ENCODE measurements at places on chromosomes 5 and 9. TPM values are rescaled to one million over a fixed set of nuclear protein-coding genes. Genes with fewer than 3 reads are reported as not detected.

DNA sequence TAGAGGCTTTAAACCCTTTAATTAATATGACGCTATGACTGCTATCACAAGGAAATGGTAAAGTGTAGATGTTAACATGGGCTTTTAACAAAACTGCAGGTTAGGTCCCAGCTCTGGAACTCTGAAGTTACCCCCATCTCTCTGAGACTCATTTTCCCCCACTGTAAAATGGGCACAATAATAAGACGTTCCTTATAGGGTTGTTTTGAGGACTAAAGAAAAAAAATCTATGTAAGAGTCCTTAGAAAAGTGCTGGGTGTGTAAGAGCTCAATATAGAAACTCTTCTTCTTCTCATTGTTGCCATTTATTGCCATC is 45.8 kb upstream of the STK32A start:
- H3K4me3 ChIP-seq, result no peak overlapping the region
- H3K36me3 ChIP-seq, result no peaks in the 10 kb centered on the region
- DNase-seq, result no peak

DNA sequence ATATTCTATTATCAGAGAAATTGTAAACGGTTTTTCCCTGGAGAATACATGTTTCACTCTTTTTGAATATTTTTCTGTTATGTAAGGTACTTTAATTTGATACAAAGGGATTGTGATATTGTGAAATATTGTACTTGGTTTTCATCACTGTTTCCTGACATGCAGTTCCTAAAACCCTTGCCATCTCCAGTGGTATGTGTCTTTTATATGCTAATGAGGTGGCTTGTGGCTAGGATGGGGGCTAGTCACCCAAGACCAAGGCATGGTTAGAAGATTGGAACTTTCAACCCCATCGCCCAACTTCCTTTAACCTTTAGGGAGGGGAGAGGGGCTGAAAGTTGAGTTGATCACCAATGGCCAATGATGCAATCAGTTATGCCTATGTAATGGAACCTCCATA is 160.6 kb downstream of the TAF11L14 start:
- no peak overlapping the region for H3K27ac ChIP-seq
- H3K4me3 ChIP-seq, result no peak overlapping the region

- H3K36me3 ChIP-seq, result no peaks in the 10 kb centered on the region
- no peak overlapping the region for H3K4me3 ChIP-seq
- DNase-seq, result no peak
- no peak overlapping the region for H3K27ac ChIP-seq
Observed at GRCh38 chr5:120330558-120330957, 133.5 kb upstream of the PRR16 start.

Gene LRRC19
- total RNA-seq, result not detected

DNA sequence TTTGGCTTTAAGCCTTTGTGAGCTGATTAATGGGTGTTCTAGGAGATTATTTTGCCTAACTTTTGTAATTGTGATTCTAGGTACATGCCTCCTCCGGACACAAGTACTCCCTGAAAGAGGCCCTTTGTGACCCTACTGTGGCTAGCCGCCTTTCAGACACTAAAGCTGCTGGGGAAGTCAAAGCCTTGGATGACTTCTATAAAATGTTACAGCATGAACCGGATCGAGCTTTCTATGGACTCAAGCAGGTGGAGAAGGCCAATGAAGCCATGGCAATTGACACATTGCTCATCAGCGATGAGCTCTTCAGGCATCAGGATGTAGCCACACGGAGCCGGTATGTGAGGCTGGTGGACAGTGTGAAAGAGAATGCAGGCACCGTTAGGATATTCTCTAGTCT is 13.6 kb downstream of the ITGA1 start:
- H3K27ac ChIP-seq, result peak overlapping the region; percentile 94
- H3K4me1 ChIP-seq, result peaks cover 30% of the 10 kb centered on the region

DNA sequence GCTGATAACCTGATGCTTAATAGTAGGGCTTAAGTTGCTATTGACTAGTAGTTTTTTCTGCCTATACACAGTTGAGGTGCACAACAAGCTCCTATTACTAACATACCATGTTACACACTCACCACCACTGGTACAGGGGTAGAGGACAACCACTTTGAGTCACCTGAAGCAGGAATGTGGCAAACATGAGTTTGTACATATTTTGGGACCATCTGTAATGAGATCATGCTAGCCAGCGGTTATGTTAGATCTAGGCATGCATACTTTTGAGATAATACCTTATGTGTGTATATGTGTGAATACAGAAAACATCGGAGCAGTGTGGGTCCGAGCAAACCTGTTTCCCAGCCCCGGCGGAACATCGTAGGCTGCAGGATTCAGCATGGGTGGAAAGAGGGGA is 72.8 kb upstream of the NXNL2 start:
- H3K27me3 ChIP-seq, result no peaks in the 10 kb centered on the region
- peaks cover 6% of the 10 kb centered on the region for H3K36me3 ChIP-seq
- no peak for DNase-seq
- no peak overlapping the region for H3K27ac ChIP-seq
- H3K4me1 ChIP-seq, result no peaks in the 10 kb centered on the region

Gene FBP1
- total RNA-seq, result 2.9 TPM

Gene DNLZ
- 45.4 TPM for total RNA-seq

- peaks cover 98% of the 10 kb centered on the region for H3K27me3 ChIP-seq
- no peak overlapping the region for H3K27ac ChIP-seq
- H3K4me1 ChIP-seq, result peaks cover 9% of the 10 kb centered on the region
- H3K4me3 ChIP-seq, result no peak overlapping the region
- H3K36me3 ChIP-seq, result no peaks in the 10 kb centered on the region
- no peak for DNase-seq
Observed at GRCh38 chr5:123085638-123086286, 3.3 kb upstream of the PRDM6 start.

Gene SNCB
- 2.4 TPM for total RNA-seq

DNA sequence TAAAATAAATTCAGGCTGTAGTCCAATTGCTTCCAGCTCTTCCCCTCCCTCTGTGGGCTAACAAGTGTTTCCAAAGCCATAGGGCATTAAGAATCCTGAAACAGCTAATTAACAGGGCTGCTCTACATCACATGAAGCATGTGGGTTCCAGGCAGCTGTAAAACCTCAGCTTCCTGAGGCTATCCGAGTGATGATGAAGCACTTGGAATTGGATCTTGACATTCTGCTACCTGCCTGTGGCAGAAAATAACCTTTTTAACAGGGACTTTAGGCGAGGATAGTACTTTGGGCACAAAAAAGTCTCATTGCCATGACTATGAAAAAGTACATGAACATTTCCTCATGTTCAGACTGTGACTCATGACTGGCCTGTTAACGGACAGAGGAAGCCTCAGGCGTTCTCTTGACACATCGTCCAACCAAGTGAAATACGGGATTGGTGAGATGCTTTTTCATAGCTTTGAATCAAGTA is 107.2 kb downstream of the PDE4D start:
- no peaks in the 10 kb centered on the region for H3K36me3 ChIP-seq
- no peaks in the 10 kb centered on the region for H3K27me3 ChIP-seq
- no peak for DNase-seq
- H3K27ac ChIP-seq, result no peak overlapping the region
- H3K4me1 ChIP-seq, result no peaks in the 10 kb centered on the region
- H3K4me3 ChIP-seq, result no peak overlapping the region

DNA sequence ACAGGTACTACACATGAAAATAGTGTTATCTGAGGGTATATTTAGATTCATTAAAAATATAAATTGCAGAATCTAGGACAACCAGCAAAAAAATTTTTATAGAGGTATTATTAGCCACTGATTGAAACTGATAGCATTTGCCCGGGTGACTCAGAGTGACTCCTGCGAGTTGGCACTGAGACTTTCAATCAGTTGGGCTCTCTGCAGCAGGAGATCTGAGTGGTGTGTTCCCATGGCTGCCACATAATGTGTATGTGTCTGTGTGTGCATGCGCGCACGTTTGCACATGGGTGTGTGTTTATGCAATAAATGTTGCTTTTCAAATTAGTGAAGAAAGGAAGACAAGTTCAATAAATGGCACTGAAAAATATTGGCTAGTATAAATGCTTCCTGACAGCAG is 100.1 kb upstream of the MRPS30 start:
- no peaks in the 10 kb centered on the region for H3K4me1 ChIP-seq
- no peak overlapping the region for H3K27ac ChIP-seq
- no peaks in the 10 kb centered on the region for H3K36me3 ChIP-seq
- no peak overlapping the region for H3K4me3 ChIP-seq

GRCh38 chr5:127170918-127171600 is 97.8 kb upstream of the C5orf63 start:
- no peak overlapping the region for H3K4me3 ChIP-seq
- H3K27ac ChIP-seq, result no peak overlapping the region
- no peaks in the 10 kb centered on the region for H3K36me3 ChIP-seq
- DNase-seq, result no peak

GRCh38 chr9:130523921-130524320 is 55.5 kb upstream of the FUBP3 start:
- no peak overlapping the region for H3K4me3 ChIP-seq
- no peaks in the 10 kb centered on the region for H3K36me3 ChIP-seq
- no peak overlapping the region for H3K27ac ChIP-seq
- no peaks in the 10 kb centered on the region for H3K27me3 ChIP-seq
- no peak for DNase-seq

Gene DND1
- 1.0 TPM for total RNA-seq

DNA sequence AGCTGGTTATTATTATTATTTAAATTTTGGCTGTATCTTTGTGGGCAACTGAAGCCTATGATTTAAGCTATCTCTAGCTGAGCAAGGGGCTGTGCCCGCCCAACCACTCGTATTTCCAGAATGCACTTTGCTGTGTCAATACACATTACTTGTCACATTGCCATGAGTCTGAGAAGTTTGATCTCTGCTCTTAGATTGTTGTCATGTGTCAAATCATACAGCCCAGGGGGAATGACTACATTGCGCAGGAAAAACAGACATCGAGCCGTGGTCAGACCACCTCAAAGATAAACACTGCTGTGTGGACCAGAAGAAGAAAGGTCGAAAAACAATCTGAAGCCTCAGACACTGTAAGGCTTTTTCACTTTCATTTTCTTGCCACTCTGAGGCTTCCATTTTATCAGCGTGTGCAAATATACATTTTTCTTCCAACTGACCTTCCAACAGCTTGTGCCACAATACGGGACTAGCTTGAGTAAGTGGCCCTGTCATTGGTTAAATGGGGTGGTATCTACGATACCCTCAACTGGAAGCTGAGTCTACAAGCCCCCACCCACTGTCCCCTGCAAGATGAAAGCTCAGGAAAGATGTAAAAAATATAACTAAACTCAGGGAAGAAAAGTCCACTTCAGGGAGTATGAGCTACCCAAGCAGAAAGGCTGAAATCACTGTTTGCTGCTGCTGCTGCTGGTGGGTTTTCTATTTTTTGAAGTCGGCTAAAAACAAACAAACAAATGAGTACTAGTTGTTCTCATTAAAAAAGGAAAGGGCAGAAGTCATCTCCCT is 603.0 kb downstream of the BNC2 start:
- H3K4me1 ChIP-seq, result peaks cover 3% of the 10 kb centered on the region
- peak; percentile 48 for DNase-seq
- no peaks in the 10 kb centered on the region for H3K27me3 ChIP-seq
- no peak overlapping the region for H3K4me3 ChIP-seq
- H3K36me3 ChIP-seq, result no peaks in the 10 kb centered on the region
- no peak overlapping the region for H3K27ac ChIP-seq

DNA sequence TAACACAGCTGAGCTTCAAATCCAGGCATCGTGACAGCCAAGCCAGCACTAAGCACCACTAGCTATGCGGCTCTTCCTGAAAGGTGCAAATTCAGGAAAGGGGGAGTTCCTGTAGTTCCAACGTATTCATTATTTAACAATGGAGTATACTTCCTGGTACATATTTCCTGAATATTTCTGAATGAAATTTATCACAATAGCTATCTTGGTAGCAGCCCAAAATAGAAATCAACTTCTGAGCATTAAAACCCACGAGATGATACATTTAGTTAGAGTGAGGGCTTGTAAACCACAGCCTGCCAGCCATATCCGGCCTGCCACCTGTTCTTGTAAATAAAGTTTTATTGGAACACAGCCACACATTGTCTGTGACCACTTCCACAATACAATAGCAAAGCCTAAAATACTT is 109.7 kb upstream of the RETREG1 start:
- H3K36me3 ChIP-seq, result no peaks in the 10 kb centered on the region
- DNase-seq, result no peak

DNA sequence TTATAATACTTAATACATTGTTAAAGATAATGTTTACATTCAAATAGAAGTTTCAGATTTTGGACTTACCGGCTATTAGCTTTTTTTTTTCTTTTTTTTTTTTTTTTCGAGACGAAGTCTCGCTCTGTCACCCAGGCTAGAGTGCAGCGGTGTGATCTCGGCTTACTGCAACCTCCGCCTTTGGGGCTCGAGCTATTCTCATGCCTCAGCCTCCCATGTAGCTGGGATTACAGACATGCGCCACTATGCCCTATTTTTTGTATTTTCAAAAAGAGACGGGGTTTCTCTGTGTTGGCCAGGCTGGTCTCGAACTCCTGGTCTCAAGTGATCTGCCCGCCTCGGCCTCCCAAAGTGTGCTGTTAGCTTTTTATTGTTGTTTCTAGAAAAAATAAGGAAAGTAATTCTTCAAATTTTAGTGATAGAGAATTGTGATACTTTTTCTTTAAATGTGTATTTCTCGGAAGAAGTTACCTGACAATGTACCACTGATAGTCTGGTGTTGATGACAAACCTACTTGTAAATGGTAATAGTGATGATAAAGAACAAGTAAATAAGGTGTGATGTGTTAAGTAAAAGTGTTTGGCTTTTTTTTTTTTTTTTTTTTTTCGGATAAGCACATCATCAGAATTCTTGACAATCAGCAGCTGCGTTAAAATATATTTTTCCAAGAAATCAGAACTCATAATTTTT is 2.7 kb downstream of the CDC42SE2 start:
- peaks cover 11% of the 10 kb centered on the region for H3K4me1 ChIP-seq
- H3K27ac ChIP-seq, result no peak overlapping the region
- no peaks in the 10 kb centered on the region for H3K36me3 ChIP-seq
- no peak overlapping the region for H3K4me3 ChIP-seq
- H3K27me3 ChIP-seq, result no peaks in the 10 kb centered on the region

Data from cardiac muscle cell (in vitro differentiated cells and primary cell).